ENCODE measurements at places on chromosomes 4 and X.

DNA sequence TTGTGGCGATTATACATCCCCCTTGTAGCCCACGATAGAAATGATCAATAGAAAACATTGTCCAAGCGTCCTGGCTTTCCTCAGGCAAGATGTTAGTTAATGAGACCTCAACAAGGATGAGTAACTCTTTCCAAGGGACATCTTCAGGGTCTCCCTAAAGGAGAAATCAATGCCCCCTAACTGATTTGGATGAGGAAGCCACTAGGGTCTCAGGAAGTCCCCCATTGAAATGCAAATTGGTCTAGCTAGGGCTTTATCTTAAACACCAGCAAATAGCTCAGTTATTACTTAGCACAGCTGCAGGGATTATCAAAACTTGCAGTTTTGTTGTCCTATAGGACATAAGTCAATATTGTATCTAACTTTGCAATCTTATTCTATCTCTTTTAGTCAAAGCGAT is 721.5 kb downstream of the IL1RAPL1 start:
- no peak for DNase-seq

GRCh38 chrX:114152130-114152529 is 431.8 kb upstream of the HTR2C start:
- no peak for DNase-seq

DNA sequence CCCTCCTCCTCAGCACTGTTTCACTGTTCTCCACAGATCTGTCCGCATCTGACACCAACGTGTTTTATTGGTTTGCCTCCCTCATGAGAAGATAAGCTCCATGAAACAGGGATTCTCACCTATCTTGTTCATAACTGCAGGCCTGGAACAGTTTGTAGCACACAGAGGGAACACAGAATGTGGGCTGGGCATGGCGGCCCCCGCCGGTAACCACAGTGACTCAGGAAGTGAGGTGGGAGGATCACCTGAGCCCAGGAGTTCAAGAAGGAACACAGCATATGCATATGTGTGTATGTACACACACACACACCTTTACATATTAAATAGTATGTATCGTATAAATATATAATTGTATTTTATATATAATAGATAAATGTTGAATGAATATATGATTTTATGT is 168.6 kb downstream of the AFAP1 start:
- peak; percentile 44 for DNase-seq

DNA sequence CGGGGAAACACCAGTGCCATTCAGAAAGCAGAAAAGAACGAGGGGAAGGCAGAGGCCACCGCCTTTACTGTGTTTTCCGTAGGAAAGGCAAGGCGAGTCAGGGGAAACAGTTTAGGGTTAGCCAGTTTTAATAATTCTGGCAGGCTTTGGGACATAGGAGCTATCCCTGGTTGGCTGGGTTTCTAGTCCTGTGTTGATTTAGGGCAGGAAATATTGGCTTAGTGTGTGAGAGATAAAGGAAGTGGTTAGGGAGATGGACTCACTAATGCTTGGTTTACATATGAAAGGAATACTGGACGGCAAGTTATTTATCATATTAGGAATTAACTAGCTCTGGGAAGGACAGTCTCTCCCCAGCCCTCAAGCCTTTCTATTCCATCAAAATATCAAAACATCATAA is 53.1 kb downstream of the SYNPO2 start:
- no peak for DNase-seq

GRCh38 chr4:83109480-83110222 is 4.9 kb downstream of the PLAC8 start:
- DNase-seq, result peak; percentile 50

All from activated naive CD4-positive, alpha-beta T cell treated with Interleukin-2 at 50 U/mL for 16 hours (primary cell).